ENCODE measurements at places on chromosomes 11 and 22.

DNA sequence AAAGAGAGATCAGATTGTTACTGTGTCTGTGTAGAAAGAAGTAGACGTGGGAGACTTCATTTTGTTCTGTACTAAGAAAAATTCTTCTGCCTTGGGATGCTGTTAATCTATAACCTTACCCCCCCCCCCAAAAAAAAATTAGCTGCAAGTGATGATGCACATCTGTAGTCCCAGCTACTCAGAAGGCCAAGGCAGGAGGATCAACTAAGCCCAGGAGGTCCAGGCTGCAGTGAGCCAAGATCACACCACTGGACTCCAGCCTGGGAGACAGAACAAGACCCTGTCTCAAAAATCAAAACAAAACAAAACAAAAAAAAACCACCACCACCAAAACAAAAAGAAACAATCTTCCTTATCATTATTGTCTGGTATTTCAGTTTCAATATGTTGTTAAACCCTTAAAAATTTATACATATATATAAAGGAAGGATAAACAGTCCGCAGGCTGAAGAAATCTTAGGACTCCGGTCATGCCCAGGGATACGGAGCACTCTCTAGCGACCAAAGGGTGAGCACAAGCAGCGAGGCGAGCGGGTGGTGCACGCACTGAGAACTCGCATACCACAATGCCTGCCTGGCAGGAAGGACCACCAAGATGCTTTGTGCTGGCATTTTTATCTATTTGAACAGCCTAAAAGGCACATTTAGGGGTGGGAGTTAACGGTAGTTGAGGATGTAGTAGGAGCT lies 6.4 kb downstream of the POLDIP3 start:
- no peak for DNase-seq

GRCh38 chr11:130728185-130729180 lies 187.8 kb downstream of the SNX19 start:
- no peak for DNase-seq

DNA sequence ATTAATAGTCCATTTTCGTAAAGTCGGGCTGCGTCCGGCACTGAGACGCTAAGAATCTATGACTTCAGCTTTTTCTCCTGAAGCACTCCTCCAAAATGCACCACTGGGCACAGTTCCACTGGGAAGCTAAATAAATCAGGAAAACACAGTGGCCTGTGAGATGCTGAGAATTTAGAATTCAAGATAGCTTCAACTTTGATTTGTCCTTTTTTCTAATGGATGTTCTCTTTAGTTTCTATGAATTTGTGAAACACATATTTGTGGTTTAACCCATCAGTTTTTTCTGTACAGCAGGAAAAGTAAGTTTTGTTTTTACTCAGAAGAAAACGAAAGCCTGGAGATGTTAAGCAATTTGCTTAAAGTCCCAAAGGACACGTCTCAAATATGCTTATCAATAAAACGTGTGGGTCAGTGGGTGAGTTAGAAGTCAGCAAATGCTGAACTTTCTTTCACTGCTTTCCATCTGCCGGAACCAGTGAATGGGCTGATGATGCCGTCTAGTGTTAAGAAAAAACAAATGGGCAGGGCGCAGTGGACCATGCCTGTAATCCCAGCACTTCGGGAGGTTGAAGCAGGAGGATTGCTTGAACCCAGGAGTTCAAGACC lies 40.7 kb upstream of the CLMP start:
- DNase-seq: no peak

DNA sequence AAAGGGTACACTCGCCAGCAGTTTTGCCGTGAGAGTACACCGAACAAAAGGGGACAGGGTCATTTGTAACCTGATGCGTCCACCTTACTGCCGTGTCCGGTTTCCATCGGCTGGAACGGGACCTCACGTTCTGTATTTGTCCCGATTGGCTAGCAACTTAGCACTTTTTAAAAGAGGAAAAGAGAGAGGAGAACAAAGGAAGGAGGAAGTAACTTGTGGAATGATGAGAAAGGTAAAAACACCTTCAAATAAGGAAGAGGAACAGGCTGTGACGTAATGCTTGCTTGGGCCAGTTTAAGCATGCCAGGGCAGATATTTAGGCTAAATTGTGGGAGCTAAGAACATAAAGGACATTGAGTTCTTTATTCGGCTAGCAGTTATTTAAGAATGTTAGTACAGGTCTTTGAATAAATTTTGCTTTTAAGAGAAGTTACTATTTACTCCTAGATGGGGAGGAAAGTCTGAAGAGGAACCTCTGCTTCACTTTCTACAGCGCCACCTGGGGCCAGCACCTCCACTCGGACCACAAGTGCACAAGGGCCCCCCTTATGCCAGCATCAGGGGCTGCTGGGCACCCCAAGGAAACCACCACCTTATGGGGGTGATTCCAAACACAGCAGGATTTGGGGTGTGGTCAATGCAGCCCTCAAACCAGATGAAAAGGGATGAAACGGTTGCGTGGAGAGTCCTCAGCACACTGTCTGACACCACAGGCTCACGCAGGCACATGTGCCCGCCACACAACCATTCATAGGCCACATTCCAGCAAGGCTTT lies 5.8 kb downstream of the ARSA start:
- DNase-seq: no peak

GRCh38 chr11:123313262-123313661 lies 116.8 kb upstream of the GRAMD1B start:
- no peak for DNase-seq

GRCh38 chr22:37187891-37188761 lies at the start of gene C1QTNF6:
Gene C1QTNF6 (minus strand): TSS chr22:37188247. CDS start chr22:37188213, 34 bp downstream.
- DNase-seq: no peak

GRCh38 chr22:44648085-44648820 lies 53.8 kb upstream of the PRR5 start:
- DNase-seq: no peak

GRCh38 chr11:73655686-73656085 lies 9.3 kb downstream of the PLEKHB1 start:
- DNase-seq: no peak

DNA sequence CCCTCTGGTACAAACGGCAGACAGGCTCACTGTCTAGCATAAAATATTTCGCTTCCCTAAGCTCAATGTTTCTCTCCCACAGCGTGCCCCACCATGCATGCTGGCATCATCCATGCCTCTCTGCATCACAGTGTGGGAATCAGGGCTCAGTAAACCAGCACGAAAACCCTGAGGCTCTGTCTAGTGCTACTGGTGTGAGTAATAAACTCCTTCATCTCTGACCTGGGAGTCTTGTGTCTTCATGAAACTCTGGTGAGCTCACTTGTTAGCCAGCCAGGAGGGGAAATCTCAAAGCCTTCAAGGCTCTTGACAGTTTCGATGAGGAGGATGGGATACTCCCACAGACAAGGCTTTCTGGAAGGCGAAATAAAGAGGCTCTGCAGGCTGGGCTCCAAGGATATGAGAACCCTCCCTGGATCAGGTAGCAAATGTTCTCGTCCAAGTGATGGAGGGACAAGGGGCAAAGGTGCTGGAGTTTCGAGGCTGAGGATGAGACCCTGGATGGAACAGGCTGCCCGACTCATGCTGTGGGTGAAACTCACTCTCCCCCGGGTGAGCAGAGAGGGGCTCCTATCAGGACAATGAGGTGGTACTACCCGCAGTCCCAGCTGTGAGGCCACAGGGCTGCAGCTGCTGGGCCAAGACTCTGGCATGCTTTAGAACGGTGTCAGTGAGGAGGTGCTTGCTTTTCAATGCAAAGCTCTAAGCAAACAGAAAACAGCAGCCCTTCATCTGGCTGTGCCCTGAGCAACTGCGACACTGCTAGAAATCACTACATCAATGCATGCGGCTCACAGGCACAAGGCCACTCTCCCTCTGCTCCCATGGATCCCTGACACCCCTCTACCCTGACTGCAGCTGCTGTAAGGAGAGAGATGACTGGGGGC lies 69.3 kb downstream of the SHANK2 start:
- DNase-seq: no peak
